NCI-H1436 (cell line): ENCODE measurements at places on chromosomes 12 and 14.

DNA sequence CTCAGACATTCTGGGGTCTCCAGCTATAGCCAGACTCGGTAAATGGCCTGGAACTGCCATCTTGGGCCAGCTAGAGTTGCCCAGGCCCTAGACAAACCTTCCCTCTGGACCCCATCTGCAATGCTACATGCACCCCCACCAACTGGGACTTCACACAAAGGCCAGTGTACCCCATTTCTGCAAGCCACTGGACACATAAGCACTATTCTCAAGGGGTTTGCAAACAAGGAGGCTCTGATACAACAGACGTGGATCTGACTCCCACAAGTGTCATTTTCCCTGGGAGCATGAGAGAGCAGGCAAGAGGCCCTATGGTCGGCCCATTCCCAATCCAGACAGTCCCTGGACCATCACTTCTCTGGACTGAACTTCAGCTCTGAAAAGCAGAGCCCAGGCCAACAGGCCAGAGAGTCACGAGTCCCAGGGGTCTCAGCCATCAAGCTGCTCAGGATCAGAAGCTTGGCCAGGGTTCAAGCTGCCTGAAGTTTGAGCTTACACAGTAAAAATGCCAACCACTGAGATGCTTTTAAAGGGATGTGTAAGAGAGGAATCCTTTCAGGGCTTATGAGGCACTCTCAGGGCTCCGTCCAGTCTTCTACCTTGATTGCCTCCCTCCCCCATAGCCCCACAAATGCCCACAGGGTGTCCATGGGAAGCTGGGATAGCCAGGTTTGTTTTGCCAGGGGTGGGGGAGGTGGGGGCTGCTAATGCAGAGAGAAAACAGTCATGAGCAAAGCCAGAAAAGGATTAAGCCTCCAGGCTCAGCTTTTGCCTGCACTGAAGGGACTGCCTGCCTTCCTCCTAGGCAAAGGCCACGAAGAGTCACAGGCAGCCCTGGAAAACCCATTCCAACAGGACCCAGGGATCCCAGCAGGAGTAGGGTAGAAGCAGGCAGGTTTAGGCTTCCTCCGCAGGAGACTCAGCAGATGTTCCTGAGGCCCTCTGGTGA, 31.7 kb upstream of the PNMA1 start:
- no peak for DNase-seq

DNA sequence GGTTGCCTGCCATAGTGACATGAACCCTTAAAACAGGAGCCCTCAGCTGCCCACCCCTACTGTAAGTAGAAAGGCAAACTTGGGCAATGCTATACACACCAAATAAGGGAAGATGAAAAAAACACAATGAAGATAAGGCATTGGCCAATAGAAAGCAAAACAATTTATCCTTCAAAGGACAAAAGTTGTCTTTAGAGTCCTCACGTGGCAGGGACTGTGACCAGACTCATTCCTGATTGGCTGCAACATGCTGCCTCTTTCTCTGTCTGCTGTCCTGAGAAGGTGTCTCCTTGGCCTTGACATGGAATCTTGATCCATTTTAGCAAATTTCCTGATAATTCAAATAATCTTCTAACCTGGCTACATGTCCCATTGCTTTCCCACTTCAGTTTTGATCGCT, 131.9 kb downstream of the GPR135 start:
- DNase-seq = no peak

GRCh38 chr12:52945389-52946232, 3.3 kb upstream of the KRT18 start:
- no peak for DNase-seq

DNA sequence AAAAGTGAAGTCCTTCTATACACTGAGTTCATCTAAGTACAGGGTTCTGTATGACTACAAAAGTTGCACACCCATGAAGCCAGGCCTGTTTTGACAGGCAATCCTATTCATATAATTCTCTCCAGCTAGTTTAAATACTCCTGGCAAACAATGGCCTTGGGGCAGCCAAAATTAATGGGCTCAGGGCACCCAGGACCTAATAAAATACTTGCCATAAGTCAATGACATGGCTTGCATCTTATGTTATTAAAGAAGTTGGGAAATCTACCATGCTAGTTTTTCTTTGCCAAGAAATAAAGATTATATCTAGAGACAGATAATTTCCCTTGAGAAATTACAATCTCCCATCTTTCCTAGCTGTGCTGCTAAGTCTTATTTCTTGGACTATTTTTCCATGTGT, 11.1 kb upstream of the TMTC1 start:
- no peak for DNase-seq

DNA sequence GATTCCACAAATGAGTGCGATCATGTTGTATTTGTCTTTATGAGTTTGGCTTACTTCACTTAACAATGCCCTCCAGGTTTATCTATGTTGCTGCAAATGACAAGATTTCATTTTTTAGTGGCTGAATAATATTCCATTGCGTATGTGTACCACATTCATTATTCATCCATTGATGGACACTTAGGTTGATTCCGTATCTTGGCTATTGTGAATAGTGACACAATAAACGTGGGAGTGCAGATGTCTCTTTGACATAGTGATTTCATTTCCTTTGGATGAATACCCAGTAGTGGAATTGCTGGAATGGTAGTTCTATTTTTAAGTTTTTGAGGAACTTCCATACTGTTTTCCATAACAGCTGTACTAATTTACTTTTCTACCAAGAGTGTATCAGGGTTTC, 23.5 kb downstream of the AKAP6 start:
- no peak for DNase-seq

DNA sequence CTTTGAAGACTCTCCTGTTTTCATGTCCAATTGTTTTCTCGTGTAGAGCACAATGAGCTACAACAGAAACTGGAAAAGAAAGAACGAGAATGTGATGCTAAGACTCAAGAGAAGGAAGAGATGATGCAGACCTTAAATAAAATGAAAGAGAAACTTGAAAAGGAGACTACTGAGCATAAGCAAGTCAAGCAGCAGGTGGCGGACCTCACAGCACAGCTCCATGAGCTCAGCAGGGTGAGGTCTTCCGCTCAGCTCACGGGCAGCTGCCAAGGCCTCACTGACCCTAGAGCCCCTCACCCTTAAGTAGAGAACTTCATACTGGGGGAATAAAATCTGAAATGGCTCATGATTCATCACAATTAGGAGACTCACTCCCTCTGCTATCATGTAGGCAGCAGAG, 134.7 kb downstream of the GPR135 start:
- DNase-seq = no peak

GRCh38 chr14:58769011-58769643, 131.4 kb downstream of the DACT1 start:
- DNase-seq = no peak

DNA sequence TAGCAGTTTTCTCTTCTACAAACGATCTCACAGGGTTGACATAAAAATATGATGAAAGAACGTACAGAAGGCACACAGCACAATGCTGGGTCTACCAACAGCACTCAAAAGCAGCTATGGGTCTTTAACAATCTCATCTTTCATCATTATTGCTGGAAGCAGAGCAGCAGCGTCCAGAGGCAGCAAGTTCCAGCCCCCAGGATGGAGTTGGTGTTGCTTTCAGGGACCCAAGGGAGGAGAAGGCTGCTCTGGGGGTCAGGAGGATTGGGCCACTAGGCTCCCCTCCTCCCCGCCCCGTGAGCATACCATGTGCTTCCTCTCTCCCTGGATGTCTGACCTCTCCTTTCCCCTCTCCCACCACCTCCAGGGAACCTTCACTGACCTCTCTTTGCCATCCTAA, 13.3 kb downstream of the KCTD10 start:
- no peak for DNase-seq

DNA sequence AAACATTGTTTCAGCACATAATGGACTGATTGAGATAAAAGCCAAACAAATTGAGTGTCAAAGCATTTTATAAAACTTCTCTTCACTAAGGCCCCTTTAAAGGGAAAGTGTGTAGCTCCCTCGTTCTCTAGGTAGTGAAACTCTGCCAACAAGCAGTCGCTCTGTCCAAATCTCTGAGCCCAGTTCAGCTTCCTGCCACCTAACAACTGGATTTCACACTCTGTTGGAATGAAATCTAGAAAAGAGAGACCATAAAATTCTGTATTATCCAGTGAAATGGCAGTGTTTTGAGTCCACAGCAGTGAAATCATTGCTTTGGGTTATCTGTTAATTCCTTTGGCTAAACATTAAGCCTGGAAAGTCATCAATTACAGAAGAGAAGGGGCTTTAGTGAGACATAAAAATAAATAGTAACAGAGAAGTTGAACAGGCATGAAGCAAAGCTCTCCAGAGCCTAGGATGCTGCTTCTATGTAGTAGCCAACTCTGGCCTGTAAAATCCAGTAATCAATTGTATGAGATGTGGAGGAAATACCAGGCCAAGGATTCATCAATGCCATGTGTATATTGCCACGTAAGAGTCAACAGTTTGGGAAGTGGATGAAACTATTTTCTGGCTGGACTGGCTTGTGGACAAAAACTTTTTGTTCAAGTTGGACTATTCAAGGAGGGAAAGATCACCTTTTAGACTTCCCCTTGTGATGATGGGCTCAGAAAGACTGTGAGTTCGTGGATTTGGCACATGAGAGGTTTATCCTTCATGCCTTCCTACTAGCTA, 122.5 kb downstream of the WIF1 start:
- no peak for DNase-seq

- peak; percentile 66 for DNase-seq
Measured at GRCh38 chr12:120761519-120761934, 35.9 kb downstream of the ACADS start.

DNA sequence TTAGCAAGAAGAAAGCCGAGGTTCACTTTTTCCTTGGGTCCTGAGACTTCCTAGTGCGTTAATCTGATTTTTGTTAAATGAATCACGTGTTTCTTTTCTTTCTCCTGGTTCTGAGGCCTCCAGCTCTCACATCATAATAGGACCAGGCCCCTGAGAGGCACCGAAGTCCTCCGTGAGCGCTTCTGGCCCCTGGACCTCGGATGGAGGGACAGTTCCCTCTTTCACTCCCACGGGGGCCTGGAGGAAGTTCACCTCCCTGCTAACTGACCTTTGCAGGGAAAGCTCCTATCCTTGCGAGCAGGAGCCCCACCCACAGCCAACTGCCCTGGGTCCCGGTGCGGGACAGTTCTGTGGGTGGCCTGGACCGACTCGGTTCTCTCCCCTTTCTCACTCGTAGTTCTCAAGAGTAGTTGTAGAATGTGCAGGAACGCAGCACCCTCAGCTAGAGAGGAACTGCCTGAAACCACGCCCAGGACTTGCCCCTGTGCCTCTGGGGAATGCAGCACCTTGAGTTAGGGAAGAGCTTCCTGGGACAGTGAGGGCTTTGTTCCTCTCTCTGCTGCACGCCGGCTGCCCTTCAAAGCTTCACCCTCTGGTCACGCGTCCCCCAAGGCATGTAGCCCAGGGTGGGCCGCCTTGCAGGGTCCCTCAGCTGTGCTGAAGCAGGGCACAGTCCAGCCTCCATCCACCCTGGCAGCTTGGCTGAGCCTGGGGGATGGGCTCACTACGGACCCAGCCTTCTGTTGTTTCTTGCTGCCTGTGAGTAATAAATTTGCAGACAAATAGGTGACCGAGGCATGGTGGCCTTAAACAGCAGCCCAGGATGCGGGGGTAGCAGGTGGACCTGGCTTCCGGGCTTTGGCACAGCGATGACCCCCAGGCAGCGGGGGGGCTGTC, 264.6 kb downstream of the ADGRD1 start:
- no peak for DNase-seq

GRCh38 chr14:53652068-53652467, 304.6 kb downstream of the BMP4 start:
- no peak for DNase-seq

GRCh38 chr14:49586673-49587460, 687 bp upstream of the RPS29 start:
- peak; percentile 30 for DNase-seq

GRCh38 chr12:57138526-57139272, 8.7 kb downstream of the LRP1-AS start:
- DNase-seq = no peak

DNA sequence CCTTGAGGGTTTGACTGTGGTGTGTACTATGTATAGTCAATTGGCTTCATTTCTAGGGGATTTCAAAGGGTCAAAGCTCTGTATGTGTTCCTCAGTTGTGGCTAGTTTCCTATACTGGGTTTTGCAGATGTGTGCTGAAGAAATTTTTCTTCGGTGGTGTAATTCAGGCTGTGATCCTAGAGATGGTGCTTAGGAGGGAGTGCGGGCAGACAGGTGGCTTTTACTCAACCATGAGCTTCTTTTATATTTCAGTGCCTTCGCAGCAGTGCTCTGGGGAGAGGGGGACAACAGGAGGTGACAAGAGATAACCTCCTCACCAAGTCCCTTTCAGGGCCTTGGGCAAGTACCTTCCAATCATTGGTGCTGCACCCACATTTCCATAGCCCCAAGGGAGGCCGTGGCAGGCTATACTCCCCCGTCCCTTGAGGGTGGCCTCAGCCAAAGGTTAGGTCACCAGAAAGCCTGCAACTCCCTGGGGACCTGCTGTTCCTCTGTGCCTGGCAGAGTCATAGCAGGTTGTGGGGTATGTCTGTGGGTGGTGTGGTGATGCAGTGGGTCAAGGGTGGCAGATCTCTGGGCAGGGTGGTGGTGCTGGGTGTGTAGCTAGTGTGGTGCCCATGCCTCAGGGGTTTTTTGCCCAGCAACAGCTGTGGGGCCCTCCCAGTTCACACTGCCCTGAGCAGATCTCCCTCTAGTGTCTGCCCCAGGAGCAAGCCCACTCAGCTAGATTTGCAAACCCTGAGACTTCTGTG, 37.0 kb upstream of the TMX1 start:
- DNase-seq = no peak

DNA sequence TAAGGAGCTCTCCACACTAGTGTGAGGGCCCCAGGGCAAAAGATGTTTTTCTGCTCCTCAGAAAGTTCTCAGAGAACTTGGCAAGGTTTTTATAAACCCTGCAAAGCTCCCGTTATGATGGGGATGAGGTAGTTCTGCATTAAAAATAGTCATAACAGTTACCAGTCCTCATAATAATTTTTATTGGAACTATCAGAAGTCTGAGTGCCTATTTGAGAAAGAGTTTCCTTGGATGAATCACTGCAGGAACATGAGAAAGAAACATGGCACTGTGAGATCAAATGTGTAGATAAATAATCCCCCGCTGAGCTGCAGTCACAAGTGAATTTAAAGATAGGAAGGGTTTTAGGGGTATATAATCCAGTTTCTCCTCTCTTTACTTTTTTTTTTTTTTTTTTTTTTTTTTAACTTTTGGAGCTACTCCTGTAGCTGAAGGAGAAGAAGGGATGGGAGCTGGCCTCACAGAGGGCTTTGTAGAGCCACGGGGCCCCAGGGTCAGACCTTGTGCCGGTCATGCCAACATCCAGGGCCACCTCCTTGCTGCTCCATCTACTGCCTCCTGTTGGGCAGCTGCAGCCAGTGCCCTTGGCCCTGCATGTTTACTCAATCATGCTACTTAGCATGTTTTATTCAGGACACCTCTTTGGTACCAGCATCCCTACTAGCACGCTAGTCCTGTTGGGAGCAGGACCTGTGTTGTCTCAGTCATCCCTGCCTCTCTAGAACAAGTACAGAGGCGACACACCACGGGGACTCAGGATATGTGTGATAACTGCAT, 39.5 kb downstream of the EVL start:
- no peak for DNase-seq
